ENCODE measurements at places on chromosomes 1 and 21.

GRCh38 chr21:40923407-40923806, 76.4 kb upstream of the DSCAM start:
- DNase-seq, result no peak

DNA sequence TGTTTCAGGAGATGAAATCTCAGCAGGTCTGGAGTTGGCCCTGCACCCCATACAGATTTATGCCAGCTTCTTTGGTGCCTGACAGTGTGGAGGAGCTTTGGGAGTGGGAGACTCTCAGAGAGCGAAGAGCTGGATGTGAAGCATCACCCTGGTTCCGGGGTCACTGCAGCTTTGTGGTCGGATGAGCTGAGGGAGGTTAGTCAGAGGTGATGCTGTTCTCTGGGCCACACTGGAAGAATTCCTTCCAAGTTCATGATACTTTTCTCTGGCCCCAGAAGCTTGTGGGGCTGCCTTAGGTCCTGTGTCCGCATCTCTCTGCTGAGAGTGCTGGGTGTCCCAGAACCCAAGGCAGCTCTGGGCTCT, 467.8 kb downstream of the CAMTA1 start:
- DNase-seq, result peak; percentile 89

GRCh38 chr21:46472246-46472645, 13.6 kb downstream of the DIP2A start:
- DNase-seq, result peak; percentile 65

GRCh38 chr1:47407481-47407880, 8.6 kb upstream of the FOXE3 start:
- peak; percentile 71 for DNase-seq

- DNase-seq, result peak; percentile 50
These were observed 1.2 kb upstream of the TSPAN2 start for GRCh38 chr1:115090540-115090939.

- DNase-seq, result no peak
These were observed 41.6 kb downstream of the NUAK2 start for GRCh38 chr1:205279986-205280385.
